ENCODE measurements at places on chromosomes 2 and 18. TPM values are rescaled to one million over a fixed set of nuclear protein-coding genes. Genes with fewer than 3 reads are reported as not detected.

GRCh38 chr2:43051338-43051737, 175.1 kb downstream of the ZFP36L2 start:
- DNase-seq, result no peak

DNA sequence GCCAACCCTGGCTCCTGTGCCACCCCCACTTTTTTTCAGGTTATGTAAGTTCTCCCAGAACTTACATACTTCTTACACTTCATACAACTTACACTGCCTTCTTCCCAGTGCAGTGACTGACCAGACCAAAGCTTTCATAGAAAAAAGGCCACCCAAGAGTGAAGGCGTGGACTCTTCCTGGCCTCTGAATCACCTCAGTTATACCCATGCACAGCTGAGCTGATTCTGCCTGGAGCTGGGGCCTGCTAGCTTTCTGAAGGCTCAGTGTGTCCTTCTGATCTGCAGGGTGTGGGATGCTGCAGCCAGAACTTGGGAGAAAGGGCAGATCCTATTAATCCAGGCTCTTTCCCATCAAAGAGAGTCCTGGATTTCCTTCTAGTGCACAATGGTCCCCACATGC, 216.1 kb downstream of the TTC32 start:
- no peak for DNase-seq

- no peak for DNase-seq
Observed at GRCh38 chr18:63707816-63708215, 5.1 kb downstream of the SERPINB11 start.

- DNase-seq, result no peak
Observed at GRCh38 chr2:16425462-16426336, 239.9 kb downstream of the CYRIA start.

- no peak for DNase-seq
Observed at GRCh38 chr2:227335713-227336112, 10.7 kb downstream of the MFF start.

KLHL14 gene
- polyA plus RNA-seq, result 0.26 TPM

DNA sequence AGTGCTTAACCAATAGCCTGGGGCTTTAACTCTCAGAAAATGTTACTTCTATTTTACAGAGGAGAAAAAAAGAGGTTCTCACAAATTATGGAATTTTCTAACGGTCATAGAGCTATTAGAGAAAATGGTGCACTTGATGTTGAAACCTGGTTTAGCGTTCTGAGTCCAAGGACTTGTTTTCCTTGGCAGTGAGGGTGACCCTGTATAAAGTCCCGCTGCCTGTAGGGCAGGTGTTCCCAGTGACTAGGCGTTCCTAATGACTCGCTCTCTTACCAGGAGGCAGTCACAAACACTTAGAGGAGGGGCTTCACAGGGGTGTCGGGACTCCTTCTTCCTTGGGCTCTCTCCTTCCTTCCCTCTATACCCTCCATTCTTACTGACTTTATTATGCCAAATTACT, 175.8 kb downstream of the ACTR3 start:
- no peak for DNase-seq

GRCh38 chr2:45929674-45930395, 278.4 kb downstream of the PRKCE start:
- DNase-seq, result no peak

DNA sequence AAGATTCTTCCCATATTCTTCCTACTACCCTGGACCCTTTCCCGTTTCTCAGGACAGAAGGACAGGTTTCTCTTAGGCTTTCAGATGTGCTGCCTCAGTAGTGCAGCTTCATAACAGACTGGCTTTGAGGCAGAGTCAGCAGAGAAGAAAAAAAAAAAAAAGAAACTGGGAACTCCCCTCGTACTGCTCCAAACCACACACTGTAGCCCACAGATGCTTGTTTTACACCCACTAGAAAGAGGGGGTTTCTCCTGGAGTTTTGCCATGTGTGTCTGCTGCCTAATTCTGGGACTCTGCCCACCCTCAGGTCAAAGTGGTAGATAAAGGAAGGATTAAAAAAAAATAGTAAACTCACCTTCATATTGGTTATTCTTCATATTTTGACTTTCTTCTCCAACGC, 95.9 kb downstream of the NCOA1 start:
- DNase-seq, result no peak

GRCh38 chr2:238105506-238106338, 5.6 kb downstream of the ESPNL start:
- no peak for DNase-seq

TBC1D8 gene
- not detected for polyA plus RNA-seq

- no peak for DNase-seq
Observed at GRCh38 chr2:73897240-73897583, 4.4 kb downstream of the ACTG2 start.

CTAGE1 gene
- polyA plus RNA-seq, result not detected

- no peak for DNase-seq
Observed at GRCh38 chr2:159349674-159350299, 63.3 kb upstream of the WDSUB1 start.

DNA sequence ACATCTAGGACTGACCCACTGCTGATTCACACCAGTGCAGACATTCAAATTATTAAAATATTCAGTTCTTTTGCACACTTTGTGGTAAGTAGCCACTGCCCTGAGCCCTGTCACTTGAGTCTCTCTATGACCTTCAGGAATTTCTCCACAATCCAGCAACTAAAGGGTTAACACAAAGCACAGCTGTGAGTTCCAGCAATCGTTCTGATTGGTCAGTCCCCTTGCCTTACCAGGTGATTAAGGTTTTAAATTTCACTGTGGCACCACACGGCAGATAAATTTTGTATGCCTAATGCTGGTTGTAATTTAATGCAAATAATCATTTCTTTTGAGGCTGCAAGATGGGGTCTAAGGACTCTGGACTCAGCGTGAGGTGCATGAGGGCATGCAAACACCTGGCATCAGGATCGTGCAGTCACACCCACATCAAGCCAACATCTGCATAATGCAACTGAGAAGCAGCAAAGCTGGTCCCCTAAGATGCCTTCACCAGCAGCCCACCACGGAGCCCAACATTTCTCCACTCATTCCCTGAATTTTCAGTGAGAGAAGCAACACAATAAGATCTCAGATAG, 36.6 kb downstream of the SLC14A1 start:
- DNase-seq, result no peak

RFX8 gene
- 3.1 TPM for polyA plus RNA-seq

LDLRAD4 gene
- polyA plus RNA-seq, result 11.2 TPM

DNA sequence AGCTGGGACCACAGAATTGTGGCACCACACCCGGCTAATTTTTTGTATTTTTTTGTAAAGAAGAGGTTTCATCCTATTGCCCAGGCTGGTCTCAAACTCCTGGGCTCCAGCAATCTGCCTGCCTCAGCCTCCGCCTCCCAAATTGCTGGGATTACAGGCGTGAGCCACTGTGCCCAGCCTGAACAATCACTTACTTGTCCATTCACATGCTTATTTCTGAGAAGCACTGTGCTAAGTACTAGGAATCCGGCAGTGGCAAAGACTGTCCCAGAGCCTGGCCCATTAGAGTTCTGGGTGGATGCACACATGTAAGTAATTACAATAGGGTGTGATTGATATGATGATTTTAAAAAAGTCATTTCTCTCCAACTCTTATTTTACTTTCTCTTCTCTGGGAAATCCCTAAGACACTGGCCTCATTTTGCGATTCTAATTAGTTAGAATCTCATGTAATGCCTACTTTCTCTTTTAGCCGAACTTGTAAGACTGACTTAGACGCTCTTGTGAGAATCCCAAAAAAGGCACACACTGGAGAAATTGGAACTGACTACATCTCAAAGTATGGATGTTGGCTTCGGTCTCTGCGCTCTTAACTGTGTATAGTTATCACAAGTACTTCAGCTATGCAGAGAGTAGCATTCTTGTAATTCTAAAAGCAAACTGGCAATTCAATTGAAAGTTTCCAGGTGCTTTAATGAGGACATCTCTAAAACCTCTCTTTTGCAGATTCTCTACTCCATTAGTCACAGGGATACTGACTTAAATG, 567.7 kb downstream of the DCC start:
- DNase-seq, result no peak

All from muscle of arm (tissue), 14 donors.